ENCODE measurements at places on chromosomes 12 and 14. TPM values are rescaled to one million over a fixed set of nuclear protein-coding genes. Genes with fewer than 3 reads are reported as not detected.

DNA sequence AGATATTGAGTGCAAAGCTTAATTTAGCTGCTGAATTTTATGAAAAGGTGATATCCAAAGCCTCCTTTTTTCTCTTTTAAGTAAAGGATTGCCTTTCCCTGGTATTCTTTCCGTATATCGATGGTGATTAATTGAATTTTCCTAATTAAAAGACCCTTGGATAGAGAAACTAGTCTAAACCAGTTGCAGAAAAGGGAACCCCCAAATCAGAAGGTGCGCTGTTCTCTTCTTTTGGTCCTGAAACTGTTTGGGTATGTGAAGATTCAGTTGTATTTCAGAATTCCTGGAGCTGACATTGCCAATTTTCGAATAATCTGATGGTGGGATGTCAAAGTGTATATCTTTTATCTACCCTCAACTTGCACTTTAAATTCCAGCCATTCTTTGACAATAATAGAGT, 1.9 kb downstream of the GPHN start:
- DNase-seq: no peak
- no peak overlapping the region for H3K27ac ChIP-seq
- no peaks in the 10 kb centered on the region for H3K4me1 ChIP-seq
- H3K4me3 ChIP-seq: peak overlapping the region; percentile 82
- no peaks in the 10 kb centered on the region for H3K36me3 ChIP-seq
- H3K27me3 ChIP-seq: no peaks in the 10 kb centered on the region

- no peak overlapping the region for H3K4me3 ChIP-seq
- no peaks in the 10 kb centered on the region for H3K36me3 ChIP-seq
- no peak for DNase-seq
- H3K4me1 ChIP-seq: no peaks in the 10 kb centered on the region
- H3K27me3 ChIP-seq: no peaks in the 10 kb centered on the region
These were observed 84.5 kb upstream of the POC1B start for GRCh38 chr12:89610366-89610765.

GRCh38 chr12:113130457-113131135, 5.0 kb downstream of the RASAL1 start:
- H3K27ac ChIP-seq: no peak overlapping the region
- no peak overlapping the region for H3K4me3 ChIP-seq
- no peaks in the 10 kb centered on the region for H3K27me3 ChIP-seq
- H3K4me1 ChIP-seq: no peaks in the 10 kb centered on the region
- H3K36me3 ChIP-seq: no peaks in the 10 kb centered on the region
- DNase-seq: no peak

DNA sequence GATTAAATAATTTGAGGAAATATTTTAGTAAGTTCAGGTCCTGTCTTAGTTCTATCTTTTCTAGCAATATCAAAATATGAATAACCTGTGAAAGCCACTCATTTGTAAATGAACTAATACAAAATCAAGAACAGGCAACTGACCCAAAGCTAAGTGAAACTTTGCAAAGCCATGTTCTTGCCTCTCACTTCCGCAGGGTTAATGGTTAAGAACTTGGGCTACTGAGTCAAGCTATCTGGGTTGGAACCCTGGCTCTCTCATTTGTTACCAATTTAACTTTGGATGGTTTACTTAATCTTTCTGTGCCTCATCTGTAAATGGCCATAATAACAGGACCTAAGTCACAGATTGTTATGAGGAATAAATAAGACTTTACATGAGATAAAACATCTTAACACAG, 2.8 kb downstream of the KIF21A start:
- no peak overlapping the region for H3K4me3 ChIP-seq
- no peak overlapping the region for H3K27ac ChIP-seq
- H3K4me1 ChIP-seq: no peaks in the 10 kb centered on the region

CLEC4C gene
- total RNA-seq: not detected

COCH gene
- 0.30 TPM for total RNA-seq

CD27 gene
- 0.35 TPM for total RNA-seq

UBE2N gene
- 22.4 TPM for total RNA-seq

DEGS2 gene
- 0.88 TPM for total RNA-seq

MOK gene
- total RNA-seq: 1.0 TPM
